ENCODE measurements at places on chromosomes 12 and 14.

GRCh38 chr12:32768518-32768917 lies 12.8 kb upstream of the YARS2 start:
- no peak for DNase-seq

- DNase-seq = no peak
Measured at GRCh38 chr12:34387711-34388635, 365.7 kb downstream of the ALG10 start.

- DNase-seq = peak; percentile 45
Measured at GRCh38 chr14:23559010-23559925, 3.2 kb downstream of the THTPA start.

GRCh38 chr12:129067491-129067890 lies 214.2 kb downstream of the GLT1D1 start:
- no peak for DNase-seq

DNA sequence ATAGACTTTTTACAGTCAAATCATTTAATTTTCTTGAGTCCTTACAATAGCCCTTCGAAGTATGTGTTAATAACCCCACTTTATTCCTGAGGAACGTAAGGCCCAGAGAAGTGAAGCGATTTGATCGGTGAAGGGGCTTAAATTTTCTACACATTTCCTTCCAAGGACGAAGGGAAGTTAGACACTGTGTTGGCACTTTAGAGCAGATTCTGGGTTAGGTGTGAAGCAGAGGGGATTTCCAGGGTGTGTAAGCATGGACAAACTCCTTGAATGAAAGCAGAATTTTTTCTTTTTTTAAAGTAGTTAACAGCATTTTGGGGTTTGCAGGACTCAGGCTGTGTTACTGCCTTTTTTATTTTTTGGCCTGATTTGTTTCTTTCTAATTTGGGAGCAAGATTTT lies 38.9 kb downstream of the PRORP start:
- DNase-seq = no peak

DNA sequence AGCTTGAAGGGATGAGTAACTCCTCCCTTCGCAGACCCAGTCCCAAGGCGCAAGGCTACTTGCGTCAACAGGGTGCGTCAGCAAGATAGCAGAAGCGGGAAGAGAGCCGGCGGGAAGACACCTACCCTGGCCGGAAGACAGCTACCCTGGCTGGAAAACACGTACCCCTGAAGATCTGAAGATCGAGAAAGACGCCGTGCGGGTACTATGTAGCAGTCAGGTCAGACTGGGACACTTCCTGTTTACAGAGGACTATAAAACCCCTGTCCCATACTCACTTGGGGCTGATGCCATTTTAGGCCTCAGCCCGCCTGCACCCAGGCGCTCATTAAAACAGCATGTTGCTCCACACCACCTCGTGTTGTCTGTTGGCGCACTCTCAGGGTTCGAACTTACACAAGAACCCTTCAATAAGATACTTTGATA lies 80.9 kb downstream of the ABCD2 start:
- no peak for DNase-seq
